ENCODE measurements at places on chromosomes 11 and 22. TPM values are rescaled to one million over a fixed set of nuclear protein-coding genes. Genes with fewer than 3 reads are reported as not detected.

The APOL1 gene
- total RNA-seq: 129 TPM

The MYO18B gene
- total RNA-seq: under 0.01 TPM

The CEND1 gene
- not detected for total RNA-seq

The CARNS1 gene
- 0.05 TPM for total RNA-seq

The OMP gene
- 0.75 TPM for total RNA-seq

The FAM111B gene
- total RNA-seq: 2.6 TPM

The SERHL2 gene
- total RNA-seq: 0.79 TPM

GRCh38 chr11:114254571-114255146 lies 41.5 kb upstream of the NNMT start:
- peaks cover 16% of the 10 kb centered on the region for H3K36me3 ChIP-seq
- H3K27me3 ChIP-seq: no peaks in the 10 kb centered on the region
- peaks cover 48% of the 10 kb centered on the region for H3K4me1 ChIP-seq

- H3K4me1 ChIP-seq: peaks cover 2% of the 10 kb centered on the region
- no peak overlapping the region for H3K4me3 ChIP-seq
- H3K27ac ChIP-seq: peak overlapping the region; percentile 30
- no peaks in the 10 kb centered on the region for H3K27me3 ChIP-seq
- peaks cover 10% of the 10 kb centered on the region for H3K36me3 ChIP-seq
Observed at GRCh38 chr11:126348806-126349582, 6.5 kb upstream of the ST3GAL4 start.

GRCh38 chr11:69683764-69684333 lies 8.7 kb upstream of the LTO1 start:
- H3K4me1 ChIP-seq: peaks cover 4% of the 10 kb centered on the region
- no peak for DNase-seq
- no peak overlapping the region for H3K27ac ChIP-seq

- no peaks in the 10 kb centered on the region for H3K27me3 ChIP-seq
- no peak for DNase-seq
- no peak overlapping the region for H3K4me3 ChIP-seq
- no peaks in the 10 kb centered on the region for H3K4me1 ChIP-seq
Observed at GRCh38 chr11:59901306-59901705, 22.7 kb downstream of the OOSP3 start.

GRCh38 chr22:26610072-26610958 lies 7.5 kb downstream of the CRYBB1 start:
- no peak overlapping the region for H3K4me3 ChIP-seq
- no peak overlapping the region for H3K27ac ChIP-seq
- H3K27me3 ChIP-seq: no peaks in the 10 kb centered on the region
- H3K36me3 ChIP-seq: no peaks in the 10 kb centered on the region
- DNase-seq: no peak

DNA sequence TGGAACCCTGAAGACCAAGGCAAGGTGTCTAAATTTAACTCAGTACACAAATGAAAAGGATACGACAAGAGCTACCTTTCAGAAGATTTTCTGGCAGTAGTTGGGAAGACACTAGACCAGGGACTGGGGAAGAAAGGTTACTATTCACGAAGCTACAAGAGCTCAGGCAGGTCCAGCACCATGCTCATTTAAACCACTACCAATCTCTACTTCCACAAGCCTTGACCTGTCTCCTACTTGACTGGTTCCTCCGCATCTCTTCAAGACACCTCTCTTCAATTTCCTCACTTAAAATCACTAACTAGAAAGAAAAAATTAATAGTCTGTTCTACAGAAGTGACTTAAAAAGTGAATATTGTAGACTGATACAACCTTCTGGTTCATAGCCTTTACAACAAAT lies 22.9 kb downstream of the TCF20 start:
- H3K36me3 ChIP-seq: no peaks in the 10 kb centered on the region
- no peaks in the 10 kb centered on the region for H3K27me3 ChIP-seq
- no peak for DNase-seq
- no peak overlapping the region for H3K4me3 ChIP-seq
- H3K27ac ChIP-seq: no peak overlapping the region

- no peak overlapping the region for H3K27ac ChIP-seq
- DNase-seq: no peak
- H3K36me3 ChIP-seq: no peaks in the 10 kb centered on the region
- H3K4me3 ChIP-seq: no peak overlapping the region
- H3K4me1 ChIP-seq: peaks cover 10% of the 10 kb centered on the region
Observed at GRCh38 chr11:111310088-111310487, 11.7 kb downstream of the POU2AF3 start.

GRCh38 chr11:132405728-132406127 lies 1035.3 kb downstream of the NTM start:
- no peak for DNase-seq
- no peaks in the 10 kb centered on the region for H3K27me3 ChIP-seq
- H3K36me3 ChIP-seq: no peaks in the 10 kb centered on the region

GRCh38 chr11:74279256-74279655 lies 32.2 kb downstream of the P4HA3 start:
- no peaks in the 10 kb centered on the region for H3K27me3 ChIP-seq
- no peaks in the 10 kb centered on the region for H3K36me3 ChIP-seq
- H3K27ac ChIP-seq: no peak overlapping the region
- no peaks in the 10 kb centered on the region for H3K4me1 ChIP-seq
- H3K4me3 ChIP-seq: no peak overlapping the region
- DNase-seq: no peak

DNA sequence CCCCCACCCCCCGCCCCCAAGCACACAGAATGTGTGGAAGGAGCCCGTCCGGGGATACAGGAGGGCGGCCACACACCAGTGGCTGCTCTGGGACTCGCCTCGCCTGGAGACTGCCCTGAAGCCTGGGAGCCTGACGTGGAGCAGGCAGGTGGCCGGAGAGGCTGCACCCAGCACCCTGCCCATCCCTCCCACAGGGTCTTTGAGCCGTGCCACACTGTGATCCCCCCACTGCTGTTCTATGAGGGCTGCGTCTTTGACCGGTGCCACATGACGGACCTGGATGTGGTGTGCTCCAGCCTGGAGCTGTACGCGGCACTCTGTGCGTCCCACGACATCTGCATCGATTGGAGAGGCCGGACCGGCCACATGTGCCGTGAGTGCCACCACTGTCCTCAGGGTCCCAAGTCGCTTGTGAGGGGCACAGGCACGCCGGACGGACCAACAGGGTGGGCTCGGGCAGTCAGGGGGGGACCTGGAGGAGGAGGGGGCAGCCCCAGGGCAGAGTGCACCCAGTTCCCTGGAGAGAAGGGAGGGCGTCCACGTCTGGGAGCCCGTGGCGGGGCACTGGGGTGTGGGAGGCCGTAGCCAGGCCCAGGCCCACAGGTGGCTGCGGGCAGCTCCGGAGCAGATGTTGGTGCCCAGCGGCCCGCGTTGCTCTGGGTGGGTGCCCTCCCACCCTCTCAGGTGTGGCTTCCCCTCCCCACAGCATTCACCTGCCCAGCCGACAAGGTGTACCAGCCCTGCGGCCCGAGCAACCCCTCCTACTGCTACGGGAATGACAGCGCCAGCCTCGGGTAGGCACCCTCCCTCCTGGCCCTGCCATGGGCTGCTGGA lies 27.0 kb upstream of the MUC5B start:
- DNase-seq: no peak
- H3K27me3 ChIP-seq: no peaks in the 10 kb centered on the region
- H3K4me3 ChIP-seq: no peak overlapping the region

GRCh38 chr22:20967697-20968211 lies 699 bp downstream of the AIFM3 start:
- peaks cover 4% of the 10 kb centered on the region for H3K4me1 ChIP-seq
- no peak overlapping the region for H3K4me3 ChIP-seq
- no peaks in the 10 kb centered on the region for H3K27me3 ChIP-seq
- no peak for DNase-seq

DNA sequence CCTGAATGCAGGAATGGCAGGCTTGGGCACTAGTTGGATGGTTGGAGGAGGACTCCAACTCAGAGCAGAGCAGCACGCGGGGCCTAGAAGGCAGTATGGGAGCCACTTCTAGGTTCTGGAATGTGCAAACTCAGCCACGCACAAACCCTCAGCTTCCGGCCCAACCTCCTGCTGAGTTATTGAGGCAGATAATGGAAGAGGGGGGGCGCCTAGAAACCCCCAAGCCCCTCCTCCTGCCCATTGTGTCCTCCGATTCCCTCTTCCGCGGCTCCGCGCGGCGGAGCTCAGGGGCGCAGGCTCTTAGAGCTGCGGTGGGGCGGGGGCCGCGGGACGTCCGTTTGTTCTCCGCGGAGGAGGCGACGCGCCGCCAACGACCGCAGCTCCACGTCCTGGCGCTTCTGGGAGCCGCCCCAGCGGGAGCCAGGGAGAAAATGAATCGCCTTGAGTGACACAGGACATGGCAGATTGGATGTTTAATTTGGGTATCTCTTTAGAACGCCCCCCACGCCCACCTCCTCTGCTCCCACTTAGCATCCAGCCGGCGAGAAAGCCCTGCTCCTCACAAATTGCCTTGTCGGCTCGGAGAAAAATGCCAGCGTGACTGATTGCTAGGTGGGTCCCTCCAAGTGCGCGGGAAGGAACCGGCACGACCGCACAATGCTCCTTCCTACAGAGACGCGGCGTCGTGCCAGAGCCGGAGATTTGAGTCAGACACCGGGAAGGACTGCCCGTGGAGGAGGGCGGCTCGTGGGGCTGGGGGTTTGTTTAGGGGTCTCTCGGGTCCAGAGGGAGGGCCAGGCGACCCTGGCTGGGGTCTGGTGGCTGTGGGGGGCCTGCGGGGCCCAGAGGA lies 144.6 kb downstream of the NECTIN1 start:
- no peak for DNase-seq
- peaks cover 2% of the 10 kb centered on the region for H3K27me3 ChIP-seq
- H3K36me3 ChIP-seq: no peaks in the 10 kb centered on the region
- no peak overlapping the region for H3K27ac ChIP-seq
- peaks cover 11% of the 10 kb centered on the region for H3K4me1 ChIP-seq

- no peaks in the 10 kb centered on the region for H3K27me3 ChIP-seq
- H3K4me3 ChIP-seq: no peak overlapping the region
- no peaks in the 10 kb centered on the region for H3K36me3 ChIP-seq
- DNase-seq: no peak
Observed at GRCh38 chr22:27748751-27749191, 52.8 kb downstream of the MN1 start.

GRCh38 chr11:60130496-60130895 lies 42.0 kb downstream of the MS4A2 start:
- H3K4me1 ChIP-seq: no peaks in the 10 kb centered on the region
- H3K4me3 ChIP-seq: no peak overlapping the region
- no peaks in the 10 kb centered on the region for H3K27me3 ChIP-seq

GRCh38 chr11:124759266-124760204 lies 2.6 kb downstream of the ESAM start:
- H3K36me3 ChIP-seq: no peaks in the 10 kb centered on the region
- peaks cover 8% of the 10 kb centered on the region for H3K27me3 ChIP-seq
- H3K4me3 ChIP-seq: no peak overlapping the region
- peak overlapping the region; percentile 82 for H3K27ac ChIP-seq

- H3K4me1 ChIP-seq: peaks cover 35% of the 10 kb centered on the region
- H3K27me3 ChIP-seq: no peaks in the 10 kb centered on the region
- H3K27ac ChIP-seq: no peak overlapping the region
Observed at GRCh38 chr22:50267591-50268390, 2.4 kb downstream of the MAPK11 start.

- H3K36me3 ChIP-seq: no peaks in the 10 kb centered on the region
- H3K27me3 ChIP-seq: no peaks in the 10 kb centered on the region
- peaks cover 17% of the 10 kb centered on the region for H3K4me1 ChIP-seq
- DNase-seq: no peak
- H3K27ac ChIP-seq: no peak overlapping the region
Observed at GRCh38 chr22:29004647-29005371, 56.8 kb downstream of the C22orf31 start.

- no peak overlapping the region for H3K27ac ChIP-seq
- no peak for DNase-seq
- H3K4me3 ChIP-seq: no peak overlapping the region
- H3K36me3 ChIP-seq: no peaks in the 10 kb centered on the region
- no peaks in the 10 kb centered on the region for H3K4me1 ChIP-seq
Observed at GRCh38 chr11:87022254-87022653, 15.5 kb upstream of the TMEM135 start.

DNA sequence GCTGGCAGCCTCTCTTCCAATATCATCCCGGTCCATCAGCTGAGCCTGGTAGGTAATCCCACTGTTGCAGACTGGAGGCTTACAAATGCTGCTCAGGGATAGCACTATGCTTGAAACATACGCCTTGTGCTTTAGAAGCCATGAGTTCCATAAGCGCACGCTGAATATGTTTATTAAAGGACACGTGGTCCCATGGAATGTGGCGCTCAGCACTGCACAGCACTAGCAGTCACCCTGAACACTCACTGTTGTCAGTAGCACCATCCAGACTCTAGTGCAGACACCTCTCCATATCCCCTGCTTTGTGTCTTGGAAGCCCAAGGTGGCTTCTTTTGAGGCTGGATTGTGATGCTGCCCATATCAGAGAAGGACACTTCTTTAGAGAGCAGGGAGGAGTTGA lies 120.9 kb downstream of the MAML2 start:
- no peaks in the 10 kb centered on the region for H3K27me3 ChIP-seq
- DNase-seq: no peak
- H3K4me3 ChIP-seq: no peak overlapping the region
- H3K36me3 ChIP-seq: no peaks in the 10 kb centered on the region

GRCh38 chr11:80024119-80024518 lies 583.3 kb upstream of the TENM4 start:
- no peak overlapping the region for H3K4me3 ChIP-seq
- no peaks in the 10 kb centered on the region for H3K4me1 ChIP-seq
- H3K27me3 ChIP-seq: no peaks in the 10 kb centered on the region

- H3K36me3 ChIP-seq: no peaks in the 10 kb centered on the region
- H3K4me1 ChIP-seq: peaks cover 6% of the 10 kb centered on the region
- H3K4me3 ChIP-seq: no peak overlapping the region
- H3K27ac ChIP-seq: no peak overlapping the region
- no peak for DNase-seq
Observed at GRCh38 chr11:64095273-64095817, 59.6 kb downstream of the FLRT1 start.

GRCh38 chr11:94825031-94825430 lies 56.9 kb downstream of the AMOTL1 start:
- H3K27me3 ChIP-seq: no peaks in the 10 kb centered on the region
- DNase-seq: no peak
- no peak overlapping the region for H3K4me3 ChIP-seq
- H3K27ac ChIP-seq: no peak overlapping the region
- peaks cover 19% of the 10 kb centered on the region for H3K4me1 ChIP-seq

DNA sequence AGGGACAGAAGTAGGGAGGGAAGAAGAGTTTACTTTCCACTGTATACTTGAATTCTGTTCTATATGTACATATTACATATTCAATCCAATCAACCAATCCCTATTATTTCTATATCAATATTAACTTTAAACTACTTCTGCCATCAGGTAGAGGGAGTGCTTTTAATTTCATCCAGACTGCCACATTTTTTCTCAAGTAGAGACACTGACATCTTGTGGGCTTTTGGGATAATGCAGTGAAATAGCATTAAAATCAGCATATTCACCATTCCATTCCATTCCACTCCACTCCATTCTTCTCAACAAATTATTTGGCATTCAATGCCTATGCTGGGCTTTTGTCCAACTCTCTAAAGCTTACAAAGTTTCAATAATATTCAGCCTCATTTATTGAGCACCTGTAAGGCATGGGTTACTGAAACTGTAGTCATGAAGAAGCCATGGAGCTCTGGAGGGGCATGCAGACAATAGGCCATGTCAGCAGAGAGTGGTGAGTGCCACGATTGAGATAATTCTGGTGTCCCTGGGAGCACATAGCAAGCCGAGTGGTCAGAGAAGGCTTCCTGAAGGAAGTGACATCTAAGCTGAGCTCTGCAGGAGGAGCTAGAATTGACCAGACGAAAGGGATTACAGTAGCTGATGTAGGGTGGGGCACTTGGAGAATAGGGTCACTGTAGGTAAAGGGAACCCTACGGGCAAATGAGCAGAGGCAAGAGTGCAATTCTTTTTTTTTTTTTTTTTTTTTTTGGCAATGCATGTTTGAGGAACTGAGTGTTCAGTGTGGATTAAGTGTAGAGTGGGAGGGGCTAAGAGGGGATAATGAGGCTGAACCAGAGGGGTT lies 12.8 kb upstream of the CLPB start:
- no peaks in the 10 kb centered on the region for H3K4me1 ChIP-seq
- no peak overlapping the region for H3K4me3 ChIP-seq
- H3K27me3 ChIP-seq: no peaks in the 10 kb centered on the region
